Stimulated activated naive CD4-positive, alpha-beta T cell (primary cell): ENCODE measurements at places on chromosomes 4 and X.

DNA sequence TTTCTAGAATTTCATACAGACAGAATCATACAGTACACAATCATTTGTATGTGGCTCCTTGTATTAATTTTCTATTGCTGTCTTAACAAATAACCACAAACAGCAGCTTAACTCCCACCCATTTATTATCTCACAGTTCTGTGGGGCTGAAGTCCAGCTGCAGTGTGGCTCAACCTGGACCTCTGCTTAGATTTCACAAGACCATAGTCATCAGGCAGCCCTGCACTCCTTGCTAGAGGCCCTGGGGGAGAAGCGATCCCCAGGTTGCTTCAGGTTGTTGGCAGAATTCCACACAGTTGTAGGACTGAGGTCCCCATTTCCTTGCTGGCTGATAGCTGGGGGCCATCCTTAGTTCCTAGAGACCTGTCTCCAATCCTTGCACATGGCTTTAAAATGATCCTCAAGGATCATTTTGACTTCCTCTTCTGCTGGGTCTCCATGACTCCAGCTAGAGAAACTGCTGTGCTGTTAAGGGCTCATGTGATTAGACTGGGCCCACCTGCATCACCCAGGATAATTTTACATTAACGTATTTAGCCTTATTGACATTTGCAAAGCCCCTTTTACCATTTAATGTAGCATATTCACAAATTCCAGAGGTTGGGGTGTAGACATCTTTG, 60.9 kb upstream of the SMAD1 start:
- no peak for DNase-seq

GRCh38 chr4:184745831-184746795, 12.2 kb upstream of the CENPU start:
- DNase-seq = peak; percentile 75

GRCh38 chr4:167622481-167623240, 388.4 kb upstream of the SPOCK3 start:
- DNase-seq = no peak

- no peak for DNase-seq
These were observed 97.4 kb downstream of the COL4A5 start for GRCh38 chrX:108537005-108537404.

DNA sequence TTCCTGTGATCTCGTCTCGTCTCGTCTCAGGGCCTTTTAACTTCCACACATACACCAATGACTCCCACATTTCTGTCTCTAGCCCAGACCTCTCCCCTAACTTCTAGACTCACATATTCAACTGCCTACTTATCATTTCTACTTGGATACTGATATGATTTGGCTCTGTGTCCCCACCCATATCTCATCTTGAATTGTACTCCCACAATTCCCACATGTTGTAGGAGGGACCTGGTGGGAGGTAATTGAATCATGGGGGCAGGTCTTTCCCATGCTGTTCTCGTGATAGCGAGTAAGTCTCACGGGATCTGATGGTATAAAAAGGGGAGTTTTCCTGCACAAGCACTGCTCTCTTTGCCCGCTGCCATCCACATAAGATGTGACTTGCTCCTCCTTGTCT, 8.9 kb downstream of the PHKA2 start:
- DNase-seq = no peak

DNA sequence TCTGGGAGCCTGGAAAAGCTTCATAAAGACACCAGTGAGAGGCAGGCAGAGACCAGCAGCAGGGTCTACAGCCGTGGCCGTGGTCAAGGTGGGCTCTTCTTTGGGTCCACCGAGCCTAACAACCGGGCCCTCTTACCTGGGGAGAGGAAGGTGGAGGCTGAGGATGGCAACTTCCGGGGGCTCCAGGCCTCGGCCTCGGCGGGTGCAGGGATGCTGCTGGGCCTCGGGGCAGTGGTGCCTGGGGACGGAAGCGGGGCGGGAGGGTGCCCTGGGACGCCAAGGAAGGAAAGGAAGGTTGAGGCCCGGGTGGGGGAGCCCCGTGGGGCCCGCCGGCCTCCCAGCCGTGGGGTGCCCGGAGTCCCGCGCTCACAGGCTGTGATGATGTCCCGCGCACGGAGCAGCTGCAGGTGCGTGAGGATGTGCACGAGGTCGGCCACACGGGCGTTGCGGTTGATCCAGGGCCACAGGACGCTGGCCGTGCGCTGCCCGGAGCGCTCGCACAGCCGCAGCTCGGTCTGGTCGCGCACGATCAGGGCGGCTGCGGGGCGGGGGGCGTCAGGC, 561 bp downstream of the IRAK1 start:
- no peak for DNase-seq

DNA sequence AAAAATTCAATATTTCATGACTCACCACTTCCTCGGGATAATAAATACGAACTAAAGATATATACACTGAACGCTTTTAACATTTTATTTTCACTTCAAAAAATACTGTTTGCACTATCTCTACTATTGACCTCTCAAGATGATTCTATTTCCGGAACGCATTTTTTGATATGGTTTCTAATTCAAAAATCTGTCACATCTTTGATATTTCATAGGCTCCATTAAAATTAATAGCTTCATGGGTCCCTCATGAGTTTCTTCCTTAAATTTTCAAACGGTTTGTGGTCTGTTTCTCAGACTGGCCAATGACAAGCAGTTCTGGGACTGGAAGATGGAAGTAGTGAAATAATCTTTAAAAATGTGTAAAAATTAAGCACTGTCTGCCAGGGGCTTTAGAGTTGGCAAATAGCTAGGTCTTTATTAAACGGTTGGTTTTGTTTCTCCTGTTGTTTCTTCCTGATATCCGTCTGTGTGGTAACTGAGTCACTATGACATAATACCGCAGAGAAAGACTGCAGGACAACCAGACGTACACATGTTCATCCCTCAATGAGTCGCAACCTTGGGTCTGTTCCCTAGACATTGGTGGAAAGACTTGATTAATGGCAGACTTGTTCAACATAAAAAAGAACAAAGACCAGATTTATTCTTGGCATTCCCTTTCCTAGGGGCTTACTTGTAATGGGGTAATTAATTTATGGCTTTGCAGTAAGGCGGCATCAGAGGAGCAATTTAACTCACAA, 133.8 kb downstream of the PALLD start:
- no peak for DNase-seq

- no peak for DNase-seq
These were observed 330.1 kb upstream of the DKK2 start for GRCh38 chr4:107366016-107366735.

- no peak for DNase-seq
These were observed 6.8 kb upstream of the ALB start for GRCh38 chr4:73396993-73397972.
